ENCODE measurements at places on chromosomes 5 and 9. TPM values are rescaled to one million over a fixed set of nuclear protein-coding genes. Genes with fewer than 3 reads are reported as not detected.

The LURAP1L gene
- 57.2 TPM for total RNA-seq

The COL27A1 gene
- total RNA-seq, result 3.2 TPM

The CMYA5 gene
- 0.26 TPM for total RNA-seq

The PCDHGA7 gene
- 0.65 TPM for total RNA-seq

The S1PR3 gene
- total RNA-seq, result 89.6 TPM

The ORM2 gene
- total RNA-seq, result not detected

The PCDHGC3 gene
- total RNA-seq, result 51.5 TPM

The LEAP2 gene
- total RNA-seq, result 0.32 TPM

The IL9 gene
- total RNA-seq, result not detected

The SHISAL2B gene
- total RNA-seq, result not detected

The PCDHGC4 gene
- total RNA-seq, result 0.13 TPM

The IRX2 gene
- 0.64 TPM for total RNA-seq

The SLC6A7 gene
- not detected for total RNA-seq

The RECK gene
- 8.9 TPM for total RNA-seq

The PGM5 gene
- total RNA-seq, result 0.39 TPM

The LHX3 gene
- not detected for total RNA-seq

The ITGA2 gene
- 14.7 TPM for total RNA-seq

The IL13 gene
- not detected for total RNA-seq

The PCDHGA8 gene
- total RNA-seq, result 0.65 TPM
